ENCODE measurements at places on chromosomes 7 and 10.

GRCh38 chr10:86653379-86653778, 968 bp upstream of the OPN4 start:
- no peak for DNase-seq

DNA sequence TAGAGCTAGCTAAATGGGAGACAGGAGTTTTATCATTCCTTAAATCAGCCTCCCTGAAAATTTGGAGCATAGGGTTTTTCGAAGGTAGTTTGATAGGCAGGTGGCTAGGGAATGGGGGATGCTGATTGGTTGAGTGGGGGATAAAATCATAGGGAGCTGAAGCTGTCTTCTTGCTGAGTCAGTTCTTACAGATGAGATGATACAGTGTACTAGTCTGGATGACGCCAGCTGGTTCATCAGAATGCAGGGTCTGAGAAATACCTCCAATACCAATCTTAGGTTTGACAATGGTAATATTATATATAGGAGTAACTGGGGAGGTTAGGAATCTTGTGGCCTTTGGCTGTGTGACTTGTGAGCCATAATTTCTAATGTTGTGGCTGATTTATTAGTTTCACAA, 271.2 kb downstream of the SUGCT start:
- DNase-seq: no peak

DNA sequence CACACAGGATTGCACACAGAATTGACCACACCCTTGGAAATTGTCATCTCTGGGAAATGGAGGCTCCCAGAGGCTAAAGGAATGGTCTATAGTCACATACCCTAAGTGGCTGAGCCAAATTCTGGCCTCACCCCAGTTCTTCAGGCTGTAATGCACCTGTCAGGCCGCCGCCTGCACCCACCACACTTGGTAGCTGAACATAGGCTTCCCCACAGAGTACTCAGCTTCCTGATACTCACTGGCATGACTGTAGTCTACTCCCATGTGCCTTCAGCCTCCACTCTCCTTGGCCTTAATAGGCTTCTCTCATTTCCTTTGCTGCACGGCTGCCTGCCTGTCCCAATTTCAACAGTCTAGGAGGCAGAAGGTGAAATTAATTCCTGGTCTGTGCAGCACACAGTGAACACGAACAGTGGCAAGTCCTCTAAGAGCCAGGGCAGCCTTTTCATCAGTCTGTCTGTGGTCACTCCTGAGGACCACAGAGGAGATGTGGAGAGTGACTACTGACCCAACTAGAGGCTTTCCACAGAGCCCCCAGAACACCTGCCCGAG, 42.5 kb downstream of the NUDCD3 start:
- no peak for DNase-seq

- DNase-seq: peak; percentile 14
Observed at GRCh38 chr7:42014625-42015618, 222.1 kb downstream of the GLI3 start.

GRCh38 chr7:151757274-151757673, 119.6 kb downstream of the PRKAG2 start:
- DNase-seq: no peak

GRCh38 chr7:47256016-47256415, 325.9 kb downstream of the TNS3 start:
- DNase-seq: no peak

DNA sequence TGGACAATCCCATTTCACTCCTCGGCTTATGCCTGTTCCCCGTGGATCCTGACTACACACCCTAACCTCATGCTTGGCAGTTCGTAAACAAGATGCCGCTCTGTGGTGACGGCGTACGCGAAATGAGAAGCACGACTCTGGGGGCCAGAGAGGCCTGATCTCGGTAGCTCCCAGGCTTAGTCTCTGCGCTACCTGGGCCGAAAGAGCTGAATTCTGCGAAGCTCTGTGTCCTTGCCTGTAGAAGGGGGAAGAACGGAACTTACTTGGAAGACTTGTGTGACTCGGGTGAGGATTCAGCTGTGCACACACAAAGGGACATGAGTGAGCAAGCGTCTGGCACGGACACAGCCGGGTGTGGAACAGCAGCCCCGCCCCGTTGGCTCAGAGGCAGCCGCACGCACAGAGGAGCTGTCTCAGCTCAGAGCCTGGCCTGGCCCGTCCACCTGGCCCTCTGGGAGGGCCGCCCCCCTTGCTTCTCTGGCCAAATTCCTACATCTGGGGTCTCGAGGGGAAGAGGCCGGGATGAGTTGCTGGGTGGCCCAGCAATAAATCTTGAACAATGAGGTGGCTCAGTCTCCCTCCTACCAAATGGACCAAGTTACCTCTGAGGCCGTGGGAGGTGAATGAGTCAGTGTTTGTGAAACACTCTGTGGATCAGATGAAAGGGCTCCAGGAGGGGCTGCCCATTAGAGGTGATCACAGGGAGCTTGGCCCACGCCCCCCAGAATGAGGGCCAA, 83.8 kb downstream of the PDGFA start:
- no peak for DNase-seq

GRCh38 chr10:788796-789748, 99.6 kb upstream of the DIP2C start:
- DNase-seq: peak; percentile 41

GRCh38 chr7:80679921-80680907, 41.8 kb downstream of the CD36 start:
- DNase-seq: no peak

GRCh38 chr7:4056552-4057288, 625.4 kb upstream of the FOXK1 start:
- DNase-seq: no peak

- peak; percentile 61 for DNase-seq
Observed at GRCh38 chr7:98840722-98841121, 29.1 kb downstream of the TMEM130 start.

GRCh38 chr10:22321156-22321923, 441 bp downstream of the BMI1 start:
- peak; percentile 64 for DNase-seq

DNA sequence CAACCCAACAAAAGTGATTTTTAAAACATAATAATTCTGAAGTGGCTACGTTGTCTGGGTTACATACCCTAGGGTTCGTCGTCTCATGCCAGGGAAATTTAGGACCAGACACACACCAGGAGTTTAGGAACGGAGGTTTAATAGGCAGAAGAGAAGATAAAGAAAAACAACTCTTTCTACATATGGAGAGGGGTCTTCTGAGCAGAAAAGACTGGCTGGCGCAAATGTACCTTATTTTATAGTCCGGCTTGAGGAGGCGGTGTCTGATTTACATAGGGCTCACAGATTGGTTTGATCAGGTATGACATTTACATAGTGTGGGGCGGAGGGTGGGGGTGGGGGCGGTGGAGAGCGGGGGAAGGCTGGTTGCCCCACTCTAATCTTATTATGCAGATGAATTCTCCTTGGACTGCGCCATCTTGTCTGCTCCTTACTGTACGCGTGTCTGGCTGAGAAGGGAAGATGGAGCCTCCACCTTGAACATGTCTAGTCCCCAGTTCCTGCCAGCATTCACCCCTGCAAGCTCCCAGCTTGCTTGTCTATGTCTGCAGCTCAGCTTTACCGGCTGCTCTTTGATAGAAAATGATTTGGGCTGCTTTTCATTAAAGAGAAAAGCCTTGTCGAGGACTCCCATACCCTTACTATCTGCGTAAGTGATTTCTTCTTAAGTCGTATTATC, 98.7 kb downstream of the RALA start:
- no peak for DNase-seq

GRCh38 chr10:33387720-33388119, 53.3 kb upstream of the NRP1 start:
- DNase-seq: no peak

GRCh38 chr7:78736548-78736947, 716.9 kb downstream of the MAGI2 start:
- no peak for DNase-seq
